ENCODE measurements at places on chromosomes 5 and 9. TPM values are rescaled to one million over a fixed set of nuclear protein-coding genes. Genes with fewer than 3 reads are reported as not detected.

DNA sequence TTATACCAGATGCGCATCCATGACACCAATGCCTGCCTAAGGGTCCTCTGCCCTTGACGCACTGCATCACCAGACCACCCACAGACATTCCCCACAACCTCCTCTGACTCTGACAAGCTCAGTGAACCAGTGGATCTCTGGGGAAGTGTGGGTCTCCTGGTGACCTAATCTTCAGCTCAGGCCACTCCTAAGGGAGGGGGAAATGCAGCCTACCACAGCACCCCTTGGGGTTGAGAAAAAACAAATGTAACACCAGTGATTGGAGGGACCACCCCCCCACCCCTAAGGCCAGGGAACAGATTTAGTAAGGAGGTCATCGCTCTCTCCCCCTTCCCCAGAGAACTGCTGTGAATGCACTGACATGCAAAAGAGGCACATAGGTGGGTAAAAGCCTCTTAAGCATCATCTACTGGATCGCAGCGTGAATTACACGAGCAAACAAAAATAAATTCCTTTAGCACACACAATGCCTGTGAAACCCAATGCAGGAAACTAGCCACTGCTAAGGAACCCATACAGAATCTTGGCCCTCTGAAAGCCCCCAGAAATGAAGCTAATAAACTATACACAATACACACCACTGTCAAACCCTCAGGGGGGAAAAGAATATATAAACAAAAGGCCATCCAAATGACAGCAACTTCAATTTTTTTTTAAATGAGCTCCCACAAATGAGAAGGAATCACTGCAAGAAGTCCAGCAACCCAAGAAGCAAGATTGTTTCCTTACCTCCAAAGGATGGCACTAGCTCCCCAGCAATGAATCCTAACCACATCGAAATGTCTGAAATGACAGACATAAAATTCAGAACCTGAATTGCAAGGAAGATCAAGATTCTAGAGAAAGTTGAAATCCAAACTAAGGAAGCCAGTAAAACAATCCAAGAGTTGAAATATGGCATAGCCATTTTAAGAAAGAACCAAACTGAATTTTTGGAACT lies 513.7 kb upstream of the PTGER4 start:
- no peak for DNase-seq

DNA sequence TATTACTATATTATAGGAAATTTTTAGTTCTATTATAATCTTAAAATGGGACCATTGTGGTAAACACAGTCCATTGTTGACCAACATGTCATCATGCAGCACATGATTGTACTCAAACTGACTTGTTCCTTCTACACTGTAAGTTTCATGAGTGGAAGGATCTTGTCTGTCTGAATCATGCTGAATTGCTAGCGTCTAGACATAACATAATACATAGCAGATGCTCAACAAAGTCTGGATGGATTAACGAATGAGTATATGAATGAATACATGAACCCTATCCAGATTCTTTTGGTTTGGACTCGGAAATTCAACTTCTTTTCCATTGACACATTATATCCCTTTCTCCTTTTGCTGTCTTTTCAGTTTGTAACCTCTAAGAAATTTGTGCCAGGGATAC lies 429.2 kb upstream of the SGCD start:
- DNase-seq: no peak

- DNase-seq: no peak
These were observed 508 bp downstream of the MOCS2 start for GRCh38 chr5:53109056-53109442.

DNA sequence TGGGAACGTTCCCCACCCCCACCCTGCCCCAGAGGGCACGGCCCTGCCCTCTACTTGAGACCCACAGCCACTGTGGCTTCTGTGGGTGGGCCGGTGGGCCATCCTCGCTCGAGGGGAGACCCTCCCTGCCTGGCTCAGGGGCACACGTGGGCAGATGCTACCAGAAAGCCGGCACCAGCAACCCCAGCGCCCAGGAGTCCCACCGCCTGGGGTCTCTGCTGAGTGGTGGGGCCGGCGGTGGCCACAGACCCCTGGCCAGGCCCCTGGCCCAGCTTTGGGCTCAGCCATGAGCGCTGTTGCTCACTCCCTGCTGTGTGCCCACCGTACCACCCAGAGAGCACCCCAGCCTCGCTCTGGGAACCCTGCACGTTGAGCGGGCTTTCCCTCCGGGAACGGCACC lies 16.5 kb upstream of the NRARP start:
- DNase-seq: no peak

GRCh38 chr5:2724831-2725230 lies 26.6 kb downstream of the IRX2 start:
- DNase-seq: no peak

GRCh38 chr5:104199771-104200170 lies 637.2 kb upstream of the NUDT12 start:
- DNase-seq: no peak

GRCh38 chr5:10671041-10672008 lies 89.7 kb downstream of the DAP start:
- DNase-seq: no peak

DNA sequence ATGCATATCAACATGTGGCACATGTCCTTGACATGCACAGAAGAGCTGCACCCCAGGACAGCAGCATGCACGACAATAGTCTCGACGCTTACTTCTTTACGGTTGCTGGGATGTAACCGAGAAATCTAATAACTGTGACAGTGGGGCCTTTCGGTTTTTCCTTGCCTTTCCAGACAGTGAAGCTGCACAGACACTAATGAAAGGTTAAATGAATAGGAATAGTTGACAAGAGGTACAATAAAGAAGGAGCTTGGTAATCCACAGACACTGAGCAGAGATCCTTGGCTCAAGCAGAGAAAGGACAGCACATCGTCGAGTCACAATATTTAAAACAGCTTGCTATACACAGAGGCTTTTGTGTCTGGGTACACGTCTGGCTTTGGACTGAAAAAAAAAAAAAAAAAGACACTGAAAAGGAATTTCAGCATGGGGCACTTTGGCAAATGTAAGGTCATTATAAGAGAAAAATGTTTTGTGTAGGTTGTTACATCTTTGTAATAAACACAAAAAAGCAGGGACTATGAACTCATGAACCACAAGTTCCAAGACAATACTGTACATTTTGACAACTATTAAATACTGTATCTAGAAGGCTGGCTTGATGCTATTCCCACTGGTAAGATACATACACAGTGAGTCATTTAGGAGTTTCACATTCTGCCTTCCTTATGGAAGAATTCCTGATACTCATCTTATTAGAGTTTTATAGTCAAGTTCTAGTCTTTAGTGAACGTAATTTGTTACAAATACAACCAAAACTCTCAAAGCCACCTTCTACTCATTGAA lies 5.6 kb downstream of the BNC2 start:
- DNase-seq: no peak

- no peak for DNase-seq
These were observed 67.2 kb downstream of the DMRT1 start for GRCh38 chr9:908536-909205.

DNA sequence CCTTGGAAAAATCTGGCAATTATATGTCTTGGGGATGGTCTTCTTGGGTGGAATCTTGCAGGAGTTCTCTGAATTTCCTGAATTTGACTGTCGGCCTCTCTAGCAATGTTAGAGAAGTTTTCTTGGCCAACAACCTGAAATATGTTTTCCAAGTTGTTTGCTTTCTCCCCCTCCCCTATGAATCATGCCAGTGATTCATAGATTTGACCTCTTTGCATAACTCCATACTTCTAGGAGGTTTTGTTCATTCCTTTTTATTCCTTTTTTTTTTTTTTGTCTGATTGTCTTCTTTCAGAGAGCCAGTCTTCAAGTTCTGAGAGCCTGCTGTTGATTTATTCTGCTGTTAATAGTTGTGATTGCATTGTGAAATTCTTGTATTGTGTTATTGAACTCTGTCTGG lies 56.7 kb upstream of the SLC44A1 start:
- no peak for DNase-seq

GRCh38 chr9:130903194-130904069 lies 6.8 kb upstream of the QRFP start:
- DNase-seq: no peak

DNA sequence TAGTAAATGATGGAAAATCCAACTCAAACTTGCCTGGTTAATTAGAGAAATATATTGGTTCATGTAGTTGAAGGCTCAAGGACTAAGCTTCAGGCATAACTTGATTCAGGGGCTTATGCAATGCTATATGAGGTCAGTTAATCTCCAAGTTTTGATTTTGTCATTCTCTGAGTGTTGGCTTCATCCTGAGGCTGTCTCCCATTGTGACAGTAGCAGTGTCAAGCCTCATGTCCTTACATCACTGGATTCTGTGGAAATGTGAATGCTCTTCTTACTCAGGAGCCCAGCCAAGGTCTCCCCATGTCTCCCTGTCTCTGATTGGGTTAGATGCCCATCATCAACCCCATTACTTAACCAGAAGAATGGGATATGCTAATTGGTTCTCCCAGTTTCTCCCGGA lies 44.4 kb upstream of the SNX2 start:
- no peak for DNase-seq

- no peak for DNase-seq
These were observed 70.1 kb downstream of the CWC27 start for GRCh38 chr5:64838803-64839202.

GRCh38 chr5:62960781-62961180 lies 382.2 kb downstream of the LRRC70 start:
- no peak for DNase-seq

DNA sequence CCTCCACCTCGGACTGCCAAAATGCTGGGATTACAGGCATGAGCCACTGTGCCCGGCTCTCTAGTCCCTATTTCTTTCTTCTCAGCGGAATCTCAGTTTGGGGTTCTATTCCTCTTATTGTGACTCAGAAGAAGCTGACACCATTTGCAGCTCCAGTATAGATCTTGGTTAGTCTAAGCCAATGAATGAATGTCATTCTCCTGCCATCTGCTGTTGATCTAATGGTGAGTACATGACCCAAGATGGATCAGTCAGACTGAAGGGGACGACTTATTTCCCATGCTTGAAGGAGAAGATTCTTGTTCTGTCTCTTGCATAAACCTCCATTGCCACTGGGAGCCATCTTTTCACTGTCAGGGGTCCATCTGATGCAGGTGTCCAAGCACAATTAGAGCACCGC lies 76.0 kb upstream of the KLF9 start:
- DNase-seq: no peak

- no peak for DNase-seq
These were observed 286.9 kb downstream of the GADD45G start for GRCh38 chr9:89891591-89892304.

- DNase-seq: no peak
These were observed 105.5 kb downstream of the PDE6A start for GRCh38 chr5:149838881-149839739.

The ZBTB34 gene
- total RNA-seq: 6.5 TPM

The LMNB1 gene
- total RNA-seq: 112 TPM

The C9orf50 gene
- not detected for total RNA-seq

The GDA gene
- 1.2 TPM for total RNA-seq

The AIF1L gene
- 52.5 TPM for total RNA-seq

The OBP2B gene
- total RNA-seq: not detected

The SOX30 gene
- 0.23 TPM for total RNA-seq

The BARX1 gene
- not detected for total RNA-seq

The CENPK gene
- total RNA-seq: 23.6 TPM

The RFX3 gene
- 1.6 TPM for total RNA-seq

The ZBTB43 gene
- total RNA-seq: 4.3 TPM

The KCNV2 gene
- not detected for total RNA-seq

The ADGRD2 gene
- not detected for total RNA-seq

The RASGRF2 gene
- total RNA-seq: 2.6 TPM

The HMMR gene
- 19.5 TPM for total RNA-seq

The POU5F2 gene
- total RNA-seq: 0.07 TPM

The FOXD4L3 gene
- total RNA-seq: not detected
